EL (cell line): ENCODE measurements at places on chromosomes 12 and 14.
A peak's percentile ranks its signal among the peaks of the same experiment; 100 is the strongest.

DNA sequence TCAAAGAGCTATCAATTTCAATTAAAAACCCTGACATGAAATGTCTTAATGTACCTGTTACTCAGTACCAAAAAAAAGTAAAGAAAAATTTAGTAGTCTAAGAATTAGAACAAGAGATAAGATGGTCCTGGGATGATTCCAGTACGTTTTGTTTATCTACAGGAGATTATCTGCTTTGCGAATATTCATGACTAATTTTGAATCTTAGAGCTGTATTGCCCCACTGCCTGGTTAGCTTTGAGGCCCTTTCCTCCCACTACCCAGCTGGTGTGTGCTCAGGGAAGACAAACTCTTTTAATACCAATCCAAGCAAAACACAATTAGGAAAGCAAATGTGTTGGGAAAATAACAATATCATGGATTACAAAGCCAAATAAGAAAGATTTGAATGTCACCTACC lies 263.5 kb downstream of the FOXG1 start:
- DNase-seq: no peak

DNA sequence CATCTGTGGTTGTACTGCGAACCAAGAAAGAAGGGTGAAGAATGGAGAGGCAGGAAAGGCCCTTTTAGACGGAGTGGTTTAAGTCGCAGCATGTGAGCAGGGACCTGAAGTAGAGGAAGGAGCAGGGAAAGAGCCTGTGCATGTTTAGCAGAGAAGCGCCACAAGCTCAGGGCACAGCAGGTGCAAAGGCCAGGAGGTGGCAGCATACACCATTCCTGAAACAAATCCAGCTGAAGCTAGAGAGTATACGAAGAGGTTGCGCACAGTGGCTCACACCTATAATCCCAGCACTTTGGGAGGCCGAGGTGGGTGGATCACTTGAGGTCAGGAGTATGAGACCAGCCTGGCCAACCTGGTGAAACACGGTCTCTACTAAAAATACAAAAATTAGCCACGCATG lies 49.9 kb downstream of the HELB start:
- peak; percentile 12 for DNase-seq

DNA sequence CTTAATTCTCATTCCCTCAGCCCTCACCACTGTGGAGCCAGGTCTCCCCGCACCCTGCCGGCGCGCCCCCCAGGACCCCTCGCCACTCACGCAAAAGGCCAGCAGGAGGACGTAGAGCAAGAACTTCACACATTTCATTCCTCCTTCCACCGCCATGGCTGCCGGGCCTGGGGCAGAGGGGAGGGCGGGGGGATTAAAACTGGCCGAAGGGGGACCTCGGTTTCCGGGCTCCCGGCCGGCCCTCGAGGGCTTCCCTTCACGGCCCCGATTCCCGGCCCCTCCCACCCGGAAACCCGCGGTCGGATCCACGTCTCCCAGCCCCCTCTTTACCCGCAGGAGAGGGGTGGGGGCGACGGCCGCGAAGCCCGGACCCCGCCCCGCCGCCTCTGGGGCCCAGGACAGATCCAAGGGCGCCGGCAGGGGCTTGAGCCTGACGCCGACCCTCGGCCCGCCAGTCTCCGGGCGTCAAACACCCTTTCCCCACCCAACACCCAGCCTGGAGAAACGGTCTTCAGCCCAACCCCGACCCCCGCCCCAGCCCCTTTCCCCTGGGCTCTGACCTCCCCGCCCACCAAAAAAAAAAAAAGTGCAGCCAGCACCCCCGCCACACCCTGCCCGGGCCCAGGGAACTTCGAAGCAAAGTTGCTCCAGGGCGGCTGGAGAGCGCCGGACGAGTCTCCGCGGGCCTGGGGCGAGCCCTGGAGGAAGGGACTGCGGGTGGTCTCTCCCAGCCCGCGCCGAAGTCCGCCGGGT lies 447 bp downstream of the CD63 start:
- peak; percentile 75 for DNase-seq

DNA sequence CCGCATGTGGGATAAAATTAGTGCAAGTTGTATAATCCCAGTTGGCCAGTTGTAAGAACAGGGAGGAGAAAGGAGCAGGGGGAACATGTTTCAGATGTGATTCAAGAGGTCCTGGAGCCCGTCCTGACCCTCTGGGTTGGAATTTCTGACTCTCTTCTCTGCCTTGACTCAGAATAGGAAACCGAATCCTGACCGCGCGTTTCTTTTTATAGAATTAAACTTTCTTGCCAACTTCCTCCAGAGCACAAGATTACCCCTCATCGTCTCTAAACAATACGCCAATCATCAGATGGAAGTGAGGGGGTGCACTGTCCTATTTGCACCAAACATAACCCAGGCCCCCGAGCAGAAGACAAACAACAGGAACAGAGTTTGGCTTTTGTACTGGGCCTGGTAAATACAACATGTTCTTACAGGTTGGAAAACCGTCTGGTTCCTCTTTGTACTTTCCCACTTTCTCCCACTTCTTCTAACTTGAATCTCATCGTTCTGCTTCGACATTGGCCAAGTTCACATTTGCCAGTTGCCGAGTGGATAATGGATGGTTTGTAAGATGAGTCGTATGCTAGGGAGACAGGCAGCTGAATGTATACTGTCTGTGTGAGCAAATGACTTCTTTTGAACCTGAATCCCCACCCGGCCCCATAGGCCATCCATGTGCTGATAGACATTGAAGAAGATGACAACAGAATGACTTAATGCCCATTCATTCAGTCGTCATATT lies 42.6 kb upstream of the MED13L start:
- peak; percentile 89 for DNase-seq

GRCh38 chr14:75459099-75459741 lies 31.4 kb downstream of the JDP2 start:
- DNase-seq: no peak

- no peak for DNase-seq
Measured at GRCh38 chr12:104122298-104122697, 15.7 kb downstream of the NFYB start.

GRCh38 chr14:81656811-81657210 lies 123.2 kb upstream of the SEL1L start:
- DNase-seq: no peak

DNA sequence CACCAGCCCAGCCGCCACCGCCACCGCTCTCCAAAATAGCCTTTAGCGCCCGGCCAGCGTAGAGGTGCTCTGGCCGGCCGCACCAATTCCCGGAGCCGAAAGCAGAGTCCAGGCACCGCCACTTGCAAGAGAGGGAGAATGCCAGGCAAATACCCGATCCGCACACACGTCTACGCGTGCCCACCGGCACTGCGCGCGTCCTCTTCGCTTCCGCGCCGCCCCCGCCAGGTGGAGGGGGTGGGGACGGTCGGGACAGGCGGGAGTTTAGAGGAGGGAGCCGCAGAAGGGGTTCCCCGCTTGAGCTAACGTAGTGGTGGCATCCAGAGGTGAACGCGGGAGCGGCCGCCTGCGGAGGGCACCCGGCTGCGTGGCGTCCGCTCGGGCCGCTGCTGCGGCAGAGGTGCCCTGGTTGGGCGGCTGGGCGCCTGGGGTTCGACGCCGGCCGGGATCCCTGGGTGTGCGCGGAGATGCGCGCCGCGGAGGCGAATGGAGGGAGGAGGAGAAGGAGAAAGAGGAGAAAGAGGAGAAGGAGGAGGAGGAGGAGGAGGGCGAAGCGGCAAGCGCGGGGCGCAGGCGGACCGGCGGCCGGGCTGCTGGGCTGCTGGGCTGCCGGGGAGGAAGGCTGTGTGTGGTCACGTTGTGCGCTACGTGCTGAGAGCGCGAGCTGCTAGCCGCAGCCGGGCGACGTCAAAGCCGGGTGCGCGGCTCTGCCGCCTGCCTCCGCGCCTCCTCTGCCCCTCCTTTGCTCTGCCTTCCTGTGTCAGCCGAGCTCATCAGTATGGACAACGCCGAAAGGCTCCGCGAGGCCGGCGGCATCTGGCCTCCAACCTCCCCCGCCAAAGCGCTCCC lies at the start of gene MDGA2:
Gene MDGA2 (minus strand): TSS at position 140 of the 849 bp plus-strand sequence.
- no peak for DNase-seq

DNA sequence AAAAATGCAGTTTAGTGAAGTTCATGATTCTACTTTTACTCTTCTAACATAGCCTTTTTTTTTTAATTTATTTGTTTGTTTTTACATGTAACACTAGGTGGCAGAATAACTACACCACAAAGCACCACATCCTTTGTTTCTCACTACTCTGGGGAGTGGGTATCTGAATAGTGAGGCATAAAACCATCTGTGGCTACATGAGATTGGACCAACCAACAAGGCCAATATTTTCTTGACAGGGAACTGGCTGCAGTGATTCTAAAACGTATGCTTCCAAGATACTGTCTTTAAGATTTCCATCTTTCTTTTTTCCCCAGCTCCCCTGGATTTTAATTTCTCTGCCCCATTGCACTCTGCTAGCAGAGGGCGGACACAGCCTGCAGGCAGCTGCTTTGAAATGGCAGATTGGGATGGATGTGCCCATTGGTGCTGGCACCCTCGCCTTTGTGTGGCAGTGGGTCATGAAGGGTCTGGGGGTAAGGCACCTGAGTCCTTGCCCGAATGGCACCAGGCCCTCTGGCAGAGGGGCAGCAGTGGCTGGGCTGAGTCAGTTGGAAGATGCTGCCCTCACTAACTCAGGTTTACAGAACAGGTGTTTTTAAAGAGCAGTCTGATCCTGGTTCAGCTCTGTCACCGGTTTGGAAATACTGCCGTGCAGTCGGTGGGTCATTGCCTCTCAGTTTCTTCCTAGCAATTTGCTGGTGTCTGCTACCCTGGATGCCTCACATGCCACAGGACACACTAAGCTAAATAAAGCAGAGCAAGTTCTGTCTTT lies 429.1 kb downstream of the RAD51B start:
- peak; percentile 62 for DNase-seq

- no peak for DNase-seq
Measured at GRCh38 chr14:61041704-61042103, 60.7 kb downstream of the SLC38A6 start.

GRCh38 chr12:15700595-15700994 lies 88.6 kb downstream of the EPS8 start:
- peak; percentile 91 for DNase-seq
